ENCODE measurements at places on chromosomes 1 and 21. TPM values are rescaled to one million over a fixed set of nuclear protein-coding genes. Genes with fewer than 3 reads are reported as not detected.

SASS6 gene
- 4.3 TPM for total RNA-seq

DNA sequence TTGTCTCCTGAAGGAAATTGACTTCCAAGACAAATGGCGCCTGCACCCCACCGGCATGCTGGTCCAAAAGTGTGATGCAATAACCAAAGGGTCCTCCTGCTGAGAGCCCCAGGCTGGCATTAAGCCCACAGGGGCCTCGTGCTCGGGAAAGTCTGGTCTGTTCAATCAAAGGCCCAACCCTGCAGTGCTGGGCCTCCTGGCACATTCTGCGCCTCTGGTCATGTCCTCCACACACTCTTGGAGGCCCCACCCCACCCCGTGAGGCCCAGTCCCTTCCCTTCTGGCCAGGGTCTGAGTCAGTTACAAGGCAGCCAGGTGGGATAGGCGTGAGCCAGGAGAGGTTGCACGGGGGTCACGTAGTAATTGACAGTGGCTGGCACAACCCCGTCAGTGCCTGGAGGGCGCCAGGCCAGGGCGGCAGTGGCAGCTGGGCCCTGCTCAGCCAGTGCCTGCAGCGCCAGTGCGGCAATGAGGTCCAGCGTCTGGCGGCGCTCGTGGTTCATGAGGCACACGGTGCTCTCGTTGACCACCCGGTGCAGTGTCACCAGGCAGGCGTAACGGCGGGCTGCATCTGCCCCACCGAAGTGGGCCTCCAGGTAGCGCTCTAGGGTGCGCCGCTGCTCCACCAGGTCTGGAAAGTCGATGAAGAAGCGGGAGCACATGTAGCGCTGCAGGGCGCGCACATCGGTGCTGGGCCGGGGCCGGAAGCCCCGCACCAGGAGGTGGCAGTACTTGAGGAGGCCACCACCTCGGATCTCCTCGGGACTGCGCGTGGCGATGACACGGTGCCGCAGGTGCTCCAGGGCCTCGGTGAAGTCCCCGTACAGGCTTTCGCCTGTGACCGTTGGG, 6.8 kb downstream of the TENT5B start:
- no peak for DNase-seq

DNA sequence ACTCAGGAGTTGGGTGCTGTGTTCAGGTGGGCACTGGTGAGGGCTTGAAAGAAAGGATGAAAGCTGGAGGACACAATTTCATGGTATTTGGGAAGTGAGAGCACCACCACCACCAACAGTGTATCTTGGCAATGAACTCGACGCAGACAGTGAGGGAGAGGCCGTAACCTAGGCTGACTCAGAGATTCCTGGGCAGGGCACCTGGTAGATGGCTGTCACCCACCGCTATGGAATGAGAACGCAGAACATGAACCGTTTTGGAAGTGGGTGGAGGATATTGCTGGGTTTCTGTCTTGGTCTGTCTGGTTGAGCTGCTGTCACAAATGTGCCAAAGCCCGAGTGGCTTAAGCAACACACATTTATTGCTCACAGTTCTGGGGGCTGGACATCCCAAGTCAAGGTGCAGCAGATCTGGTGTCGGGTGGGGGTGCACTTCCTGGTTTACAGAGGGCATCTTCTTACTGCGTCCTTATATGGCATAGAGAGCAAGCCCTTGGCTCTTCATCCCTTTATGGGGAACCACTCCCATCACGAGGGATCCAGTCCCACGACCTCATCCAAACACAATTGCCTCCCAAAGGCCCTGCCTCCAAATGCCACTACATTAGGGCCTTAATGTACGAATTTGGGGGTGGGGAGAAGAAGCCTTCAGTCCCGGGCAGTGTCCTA, 246.3 kb downstream of the SIPA1L2 start:
- DNase-seq, result no peak

GRCh38 chr1:41618066-41618825, 133.8 kb upstream of the EDN2 start:
- DNase-seq, result no peak

DNA sequence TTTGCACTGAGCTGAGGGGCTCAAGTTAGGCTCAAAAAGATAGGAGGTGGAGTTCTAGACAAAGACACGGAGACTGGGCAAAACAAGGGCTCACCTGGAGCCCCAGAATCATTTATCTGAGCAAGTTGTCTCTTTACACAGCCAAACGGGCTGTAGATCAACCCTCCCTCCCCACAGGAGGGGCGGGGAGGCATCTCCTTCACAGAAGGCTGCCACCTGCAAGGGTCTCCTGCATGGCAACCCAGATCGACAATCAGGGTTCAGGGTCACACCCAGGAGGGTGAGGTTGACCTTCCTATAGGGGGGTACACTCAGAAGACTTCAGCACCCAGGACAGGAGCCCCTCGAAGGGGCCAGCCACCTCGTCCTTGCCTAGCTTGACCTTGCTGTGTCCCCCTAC, 84.0 kb downstream of the CD247 start:
- no peak for DNase-seq

GRCh38 chr1:55359611-55360010, 144.4 kb upstream of the USP24 start:
- DNase-seq, result no peak

GRCh38 chr1:4853904-4854303, 199.5 kb downstream of the AJAP1 start:
- DNase-seq, result no peak

- DNase-seq, result peak; percentile 92
Measured at GRCh38 chr1:239386453-239387303, at the start of gene CHRM3. TSS of gene CHRM3 (plus strand) at chr1:239386568. CDS start at chr1:239907452, 520,884 bp downstream.

DNA sequence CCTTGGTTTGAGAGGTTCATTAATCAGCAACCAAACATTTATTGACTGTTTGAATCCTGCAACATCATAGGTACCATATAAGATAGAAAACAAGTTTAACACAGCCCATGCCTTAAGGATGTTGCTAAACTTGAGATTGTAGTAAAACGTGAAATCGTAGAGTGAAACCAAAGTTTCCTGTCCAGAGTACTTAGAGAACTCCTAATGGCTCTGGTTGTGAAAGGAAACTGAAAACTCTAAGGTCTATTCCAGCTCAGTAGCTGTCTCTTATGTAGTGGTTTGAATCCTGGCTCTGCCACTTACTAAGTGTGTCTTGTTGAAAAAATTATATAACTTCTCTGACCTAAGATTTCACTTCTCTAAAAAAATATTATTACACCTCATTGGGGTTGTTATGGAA, 310.9 kb downstream of the NTNG1 start:
- DNase-seq, result no peak

Measured in Caki2 (cell line).